ENCODE measurements at places on chromosomes 1 and 21.

GRCh38 chr1:113415310-113416070, 25.2 kb downstream of the MAGI3 start:
- DNase-seq, result no peak

GRCh38 chr1:41044187-41044586, 22.7 kb upstream of the SLFNL1 start:
- DNase-seq, result no peak

DNA sequence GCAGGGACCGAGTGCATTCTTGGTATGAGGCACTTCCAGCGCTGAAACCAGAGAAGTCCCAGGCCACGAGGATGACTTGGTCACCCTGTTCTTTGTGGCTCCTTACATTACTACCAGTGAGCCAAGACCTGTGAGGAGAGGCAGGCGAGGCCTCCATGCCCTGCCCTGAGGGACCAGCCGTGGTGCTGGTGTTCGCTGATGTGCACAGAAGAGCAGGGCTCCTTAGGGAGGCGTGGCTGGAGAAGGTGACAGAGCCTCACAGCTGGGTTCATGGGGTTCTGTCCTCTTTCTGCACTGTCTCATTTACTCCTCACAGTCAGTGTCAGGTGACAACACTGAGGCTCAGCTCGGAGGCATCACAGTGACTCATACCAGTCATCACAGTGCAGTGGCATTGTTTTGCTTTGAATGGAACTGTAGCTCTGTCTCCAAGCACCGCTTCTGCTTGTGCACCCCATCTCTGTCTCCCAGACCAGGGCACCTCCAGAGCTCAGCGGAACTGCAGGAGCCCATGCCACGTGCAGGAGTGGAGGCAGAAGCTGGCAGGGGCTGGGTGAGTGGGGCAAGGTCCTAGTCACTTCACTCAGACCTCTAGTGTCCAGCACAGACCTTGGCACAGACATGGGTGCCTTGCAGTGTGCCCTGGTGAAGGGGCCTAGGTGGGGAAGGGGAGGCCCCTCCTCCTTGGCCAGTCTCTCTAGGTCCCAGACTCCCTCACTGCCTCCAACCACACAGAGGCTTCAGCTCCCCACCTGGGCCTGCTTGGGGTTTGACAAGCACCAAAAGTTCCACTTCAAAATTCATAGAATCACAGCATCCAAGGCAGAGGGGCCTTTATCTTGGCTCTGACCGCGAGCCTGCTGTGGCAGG, 310.9 kb downstream of the MATN1 start:
- no peak for DNase-seq

DNA sequence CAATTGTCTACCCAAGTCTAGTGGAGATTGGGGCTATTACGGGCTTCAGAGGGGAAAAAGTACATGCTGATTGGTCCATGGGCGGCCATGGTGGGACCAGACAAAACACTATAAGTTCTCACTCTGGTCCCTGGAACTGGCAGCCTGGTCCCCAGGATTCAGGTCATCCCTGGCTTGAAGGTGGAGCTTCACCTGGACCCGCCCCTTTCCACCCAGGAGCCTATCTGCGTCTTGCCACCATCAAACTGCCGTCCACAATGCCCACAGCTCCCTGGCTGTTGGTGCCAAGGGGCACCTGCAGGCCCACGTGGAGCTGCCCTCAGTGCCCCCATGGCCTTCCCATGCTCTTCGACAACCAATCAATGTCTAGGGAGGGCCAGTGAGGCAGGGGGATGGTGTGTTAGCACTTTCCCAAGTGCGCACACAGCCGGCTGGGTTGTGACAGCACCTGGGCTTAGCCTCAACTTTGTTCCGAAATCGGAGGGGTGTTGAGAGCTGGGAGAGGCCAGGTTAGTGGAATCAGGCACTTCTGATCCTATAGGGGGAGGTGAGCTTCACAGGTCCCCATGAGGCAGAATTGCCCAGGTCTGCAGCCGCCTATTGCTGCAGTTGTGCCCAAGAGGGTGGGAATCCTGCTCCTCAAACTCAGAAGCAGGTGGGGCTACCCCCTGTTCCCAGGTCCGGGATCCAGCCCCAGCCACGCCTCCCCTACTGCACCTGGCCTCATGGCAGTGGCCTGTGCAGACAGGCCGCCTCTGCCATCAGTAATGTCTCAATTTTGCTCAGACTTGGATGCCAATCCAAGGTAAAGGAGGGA, 1369.4 kb upstream of the PRMT6 start:
- no peak for DNase-seq

GRCh38 chr1:167612587-167613385, 17.2 kb upstream of the RCSD1 start:
- no peak for DNase-seq

DNA sequence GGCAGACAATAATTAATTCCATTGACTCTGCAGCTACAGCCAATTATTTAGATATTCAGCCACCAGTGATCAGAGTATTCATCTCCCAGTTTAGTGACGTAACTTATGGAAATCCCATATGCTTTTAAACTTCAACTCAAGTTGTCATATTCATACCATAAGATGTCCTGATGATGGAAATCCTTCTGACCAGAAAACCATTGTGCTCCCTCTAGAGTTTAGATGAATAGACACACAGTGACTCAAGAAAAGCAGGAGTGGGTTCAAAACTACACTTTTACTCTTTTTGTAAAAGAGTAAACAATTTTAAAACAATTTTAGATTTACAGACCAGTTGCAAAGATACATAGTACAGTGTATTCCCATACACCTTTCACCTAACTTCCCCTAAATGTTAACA, 463.7 kb downstream of the KCNT2 start:
- DNase-seq, result no peak

GRCh38 chr1:74526708-74527107, 14.3 kb upstream of the LRRC53 start:
- no peak for DNase-seq

GRCh38 chr1:4768553-4768952, 114.1 kb downstream of the AJAP1 start:
- no peak for DNase-seq

- no peak for DNase-seq
Measured at GRCh38 chr1:232657426-232658005, 27.6 kb upstream of the SIPA1L2 start.

GRCh38 chr21:36718951-36719501, 20.1 kb downstream of the SIM2 start:
- DNase-seq, result no peak

GRCh38 chr1:24236789-24237371, 49.8 kb upstream of the IFNLR1 start:
- no peak for DNase-seq

- no peak for DNase-seq
Measured at GRCh38 chr1:146013559-146013922, 8.0 kb downstream of the HJV start.

GRCh38 chr1:43991476-43992231, at the start of gene CCDC24:
TSS of gene CCDC24 (plus strand) at chr1:43991599. CDS start at chr1:43991879, 280 bp downstream.
- DNase-seq, result peak; percentile 67

GRCh38 chr1:56898879-56899278, 44.3 kb downstream of the C8A start:
- DNase-seq, result no peak

- no peak for DNase-seq
Measured at GRCh38 chr21:38303300-38303699, 46.5 kb downstream of the KCNJ15 start.

DNA sequence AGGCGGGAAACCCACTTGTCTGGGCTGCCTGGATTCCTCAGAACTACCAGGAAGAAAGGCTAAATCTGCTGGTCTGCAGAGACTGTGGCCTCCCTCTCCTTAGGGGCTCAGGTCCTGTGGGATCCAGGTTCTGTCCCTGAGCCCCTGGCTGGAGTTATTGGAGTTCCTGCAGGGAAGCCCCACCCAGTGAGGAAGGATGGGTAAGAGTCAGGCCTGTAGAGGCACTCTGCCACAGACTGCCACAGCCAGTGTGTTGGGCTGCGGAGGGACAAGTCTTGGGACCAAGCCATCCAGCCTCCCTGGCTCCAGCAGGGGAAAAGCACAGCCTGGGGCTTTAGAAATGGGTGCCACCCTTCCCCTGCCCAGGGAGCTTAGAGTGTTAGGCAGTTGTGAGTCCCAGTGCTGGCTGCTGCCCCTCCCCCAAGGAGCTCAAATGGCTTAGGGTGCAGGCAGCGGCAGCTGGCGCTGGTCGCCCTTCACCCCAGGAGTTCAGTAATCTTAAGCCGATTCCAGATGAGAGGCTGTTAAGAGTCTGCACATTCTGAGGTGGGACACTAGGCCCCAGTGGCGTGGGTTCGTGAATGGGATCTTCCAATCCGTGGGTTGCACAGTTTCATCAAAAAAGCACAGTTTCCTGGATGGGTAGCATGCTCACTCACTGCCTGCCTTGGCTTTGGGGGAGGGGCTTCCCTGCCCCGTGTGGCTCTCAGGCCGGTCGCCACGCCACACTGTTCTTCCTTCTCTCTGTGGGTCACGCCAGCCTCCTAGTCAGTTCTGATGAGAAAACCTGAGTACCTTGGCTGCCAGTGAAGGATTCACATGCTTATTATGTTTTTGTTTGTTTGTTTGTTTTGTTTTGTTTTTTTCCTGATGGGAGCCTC, 57.6 kb upstream of the FMO3 start:
- DNase-seq, result no peak

DNA sequence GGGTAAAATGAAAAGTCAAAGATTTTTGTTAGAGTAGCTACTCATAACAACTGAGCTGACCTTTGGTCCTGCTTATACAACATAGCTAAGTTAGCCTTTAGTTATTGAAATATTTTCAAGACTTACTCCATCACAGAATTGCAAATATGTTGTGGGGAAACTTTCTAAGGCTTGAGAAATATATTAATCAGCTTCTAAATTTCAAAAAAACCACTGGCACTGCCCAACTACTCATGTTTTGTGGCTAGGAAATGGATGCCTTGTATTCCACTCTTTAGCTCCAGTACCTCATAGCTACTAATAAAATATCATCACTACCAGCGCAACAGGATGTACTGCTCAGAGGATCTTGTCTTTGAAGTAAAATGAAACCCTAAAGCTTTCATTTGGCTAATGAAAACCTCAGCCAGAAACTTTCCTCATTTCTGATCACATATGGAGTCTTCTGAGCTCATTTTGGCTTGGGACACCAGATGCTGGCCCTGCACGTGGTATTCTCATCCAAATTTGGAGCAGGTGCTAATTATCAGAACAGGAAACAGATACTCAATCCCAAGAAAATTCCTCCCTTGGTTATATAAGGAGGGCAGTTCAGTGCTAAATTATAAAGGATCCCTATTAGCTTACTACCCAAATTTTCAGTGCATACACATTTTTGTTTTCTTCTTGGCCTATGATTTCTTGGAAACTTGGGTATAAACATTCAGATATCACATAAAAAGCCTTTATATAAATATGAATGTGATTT, 690.7 kb downstream of the ADGRL2 start:
- no peak for DNase-seq

- DNase-seq, result no peak
Measured at GRCh38 chr1:63991685-63992084, 211.7 kb upstream of the UBE2U start.

- no peak for DNase-seq
Measured at GRCh38 chr1:16351456-16351993, 755 bp downstream of the FBXO42 start.

DNA sequence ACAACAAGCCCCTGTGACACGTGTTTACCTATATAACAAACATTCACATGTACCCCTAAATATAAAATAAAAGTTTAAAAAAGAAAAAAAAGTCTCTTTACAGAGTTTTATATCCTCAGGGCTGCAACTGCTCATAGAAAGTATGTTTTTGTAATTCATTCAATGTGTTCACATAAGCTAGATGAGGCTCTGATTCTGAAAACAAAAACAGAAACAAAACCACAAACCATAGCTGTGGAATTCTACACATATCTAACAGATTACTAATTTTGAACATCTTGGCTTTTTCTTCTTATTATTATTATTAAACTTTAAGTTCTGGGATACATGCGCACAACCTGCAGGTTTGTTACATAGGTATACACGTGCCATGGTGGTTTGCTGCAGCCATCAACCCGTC, 579.6 kb upstream of the ZRANB2 start:
- DNase-seq, result no peak

DNA sequence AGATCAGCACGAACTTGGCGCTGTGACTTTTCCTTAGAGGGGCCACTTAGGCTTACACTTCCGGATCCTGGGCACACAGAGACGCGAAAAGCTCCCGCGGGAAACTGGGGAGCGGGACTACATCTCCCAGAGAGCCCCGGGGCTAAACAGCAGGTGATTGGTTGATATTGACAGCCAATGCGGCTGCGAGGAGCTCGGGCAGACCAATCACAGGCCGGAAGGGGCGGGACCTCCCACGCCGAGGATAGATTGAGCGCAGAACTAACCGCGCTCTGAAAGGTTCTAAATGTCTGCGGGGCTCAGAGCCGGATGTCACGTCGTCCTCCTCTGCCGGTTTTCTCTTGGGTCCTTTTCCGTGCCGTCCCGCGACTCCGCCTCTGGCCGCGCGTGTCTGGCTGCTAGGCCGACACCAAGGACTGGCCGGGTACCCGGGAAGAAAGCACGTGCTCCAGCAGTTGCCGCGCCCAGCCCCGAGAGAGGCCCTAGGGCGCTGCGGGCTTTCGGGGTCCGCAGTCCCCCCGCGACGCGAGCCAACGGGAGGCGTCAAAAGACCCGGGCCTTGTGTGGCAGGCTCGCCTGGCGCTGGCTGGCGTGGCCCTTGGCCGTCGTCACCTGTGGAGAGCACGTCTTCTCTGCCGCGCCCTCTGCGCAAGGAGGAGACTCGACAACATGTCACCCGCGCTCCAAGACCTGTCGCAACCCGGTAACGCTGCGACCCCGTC, at the start of gene MTR:
Gene MTR, plus strand, starts transcription at position 258 of the 722 bp plus-strand sequence. Its CDS starts 412 bp downstream, at position 670.
- peak; percentile 90 for DNase-seq

GRCh38 chr1:239537795-239538194, 151.4 kb downstream of the CHRM3 start:
- DNase-seq, result no peak

GRCh38 chr1:116999596-116999995, 2.0 kb upstream of the CD101 start:
- DNase-seq, result no peak

- no peak for DNase-seq
Measured at GRCh38 chr1:184633785-184634184, 120.9 kb downstream of the EDEM3 start.

Measured in activated T-helper 1 cell treated with anti-CD3 and anti-CD28 coated beads, Interleukin-2, amount 50 U/mL, for 16 hours (primary cell).